NCI-H1694 treated with DMSO at 0.1 percent for 48 hours (cell line): ENCODE measurements at places on chromosomes 3 and 15.
A peak's percentile ranks its signal among the peaks of the same experiment; 100 is the strongest.

- no peak for DNase-seq
Observed at GRCh38 chr3:109944836-109945235, 607.5 kb upstream of the DPPA4 start.

GRCh38 chr3:104886220-104886995 lies 480.3 kb upstream of the ALCAM start:
- no peak for DNase-seq

- DNase-seq: no peak
Observed at GRCh38 chr3:117873249-117873600, 1161.4 kb downstream of the IGSF11 start.

- DNase-seq: peak; percentile 10
Observed at GRCh38 chr3:56423661-56424099, 44.6 kb downstream of the ERC2 start.

- no peak for DNase-seq
Observed at GRCh38 chr3:195815169-195815771, 3.5 kb upstream of the MUC4 start.

GRCh38 chr3:31407665-31408064 lies 125.1 kb upstream of the STT3B start:
- DNase-seq: no peak

DNA sequence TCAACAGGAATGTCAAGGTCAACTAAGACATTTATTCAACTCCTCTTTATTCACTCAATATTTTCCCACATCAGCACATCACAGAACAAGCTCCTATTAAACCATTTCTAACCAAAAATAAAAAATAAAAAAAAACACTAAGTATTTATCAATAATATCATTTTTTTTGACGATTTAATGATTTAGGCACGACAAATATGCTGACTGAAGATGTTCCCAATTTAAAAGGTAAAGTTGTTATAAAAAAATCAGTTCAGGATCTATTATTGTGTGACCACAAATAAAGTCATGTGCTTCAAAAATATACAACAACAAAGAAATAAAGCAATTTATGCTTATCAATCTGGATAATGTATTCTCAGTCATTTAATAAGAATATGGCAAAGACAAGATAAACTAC lies 16.2 kb downstream of the DPH6 start:
- no peak for DNase-seq

DNA sequence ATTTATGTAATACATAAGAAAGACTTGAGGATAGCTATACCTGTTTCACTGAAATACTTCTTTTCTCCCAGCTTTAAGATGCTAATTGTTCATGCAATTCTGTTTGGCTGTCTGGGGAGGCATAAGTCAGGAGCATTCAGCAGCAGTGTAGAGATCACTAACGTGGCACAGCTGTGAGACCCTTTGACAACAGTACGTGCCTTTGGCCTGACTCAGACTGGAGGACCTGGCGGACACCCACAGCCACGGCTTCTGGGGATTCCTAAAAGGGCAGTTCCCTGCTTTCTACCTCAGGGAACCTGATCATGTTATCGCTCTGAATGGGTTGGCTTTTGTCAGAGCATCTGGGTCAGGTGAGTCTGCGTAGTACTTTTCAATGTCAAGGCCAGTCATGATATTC lies 295.0 kb upstream of the ICE2 start:
- no peak for DNase-seq

- DNase-seq: no peak
Observed at GRCh38 chr3:69433121-69433968, 47.5 kb upstream of the FRMD4B start.

DNA sequence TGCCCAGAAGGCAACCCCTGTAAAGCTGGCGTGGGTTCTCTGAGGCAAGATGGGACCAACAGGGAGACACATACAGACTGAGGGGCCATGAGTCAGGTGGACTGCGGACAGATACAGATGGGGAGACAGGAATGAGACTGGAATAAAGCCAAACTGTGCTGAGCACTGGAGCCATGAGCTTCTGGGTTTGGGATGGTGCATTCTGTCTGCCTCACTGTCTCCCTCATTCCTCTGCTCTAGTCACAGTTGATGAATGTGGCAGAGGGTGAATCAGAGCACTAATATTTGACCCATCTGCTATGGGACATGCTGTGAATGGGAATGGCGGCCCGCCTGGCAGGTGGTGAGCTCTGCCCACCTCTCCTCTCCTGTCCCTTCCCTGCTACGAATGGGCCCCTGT lies 262.9 kb downstream of the EPHB1 start:
- peak; percentile 84 for DNase-seq

- no peak for DNase-seq
Observed at GRCh38 chr3:17489139-17489538, 253.3 kb downstream of the TBC1D5 start.

DNA sequence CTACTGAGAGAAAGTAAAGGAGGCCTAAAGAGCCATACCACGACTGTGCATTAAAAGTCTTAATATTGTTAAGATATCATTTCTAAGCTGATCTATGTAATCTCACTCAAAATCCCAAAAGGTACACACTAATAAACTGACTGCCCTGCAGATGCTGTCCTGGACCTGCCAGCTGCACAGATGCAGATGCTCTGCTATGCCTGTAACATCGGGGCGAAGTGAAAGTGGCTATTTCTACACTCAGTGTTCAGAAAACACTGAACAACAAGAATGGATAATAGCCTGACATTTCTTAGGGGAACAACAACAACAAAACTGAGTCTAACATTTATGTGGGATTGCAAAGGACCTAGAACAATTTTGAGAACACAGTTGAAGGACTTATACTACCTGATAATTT lies 31.9 kb downstream of the RAD18 start:
- no peak for DNase-seq

DNA sequence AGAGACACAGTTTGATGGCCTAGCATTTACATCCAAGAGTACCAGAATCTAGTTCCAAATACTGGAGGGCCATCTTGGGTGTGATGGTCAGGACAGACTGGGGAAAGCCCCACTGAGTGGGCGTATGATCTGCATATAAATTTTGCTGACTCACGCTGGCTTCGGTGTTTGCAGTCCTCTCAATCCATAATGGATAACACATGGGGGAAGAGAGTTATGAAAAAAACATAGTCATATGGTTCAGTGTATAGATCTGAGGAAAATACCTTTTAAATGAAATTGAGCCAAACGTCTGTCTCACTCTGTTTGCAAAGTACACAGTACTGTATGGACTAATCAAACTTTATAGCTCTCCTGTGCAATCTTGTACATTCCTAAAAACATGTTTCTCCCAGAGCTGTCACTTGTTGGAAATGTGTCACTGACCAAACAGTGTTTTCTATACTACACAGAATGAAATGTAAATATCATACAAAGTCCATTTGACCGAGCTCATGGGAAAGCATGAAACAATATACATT lies 125.3 kb upstream of the THBS1 start:
- peak; percentile 35 for DNase-seq

- peak; percentile 35 for DNase-seq
Observed at GRCh38 chr3:36868614-36869436, 76.0 kb downstream of the TRANK1 start.

GRCh38 chr3:46998121-46998851 lies 18.8 kb downstream of the NBEAL2 start:
- DNase-seq: no peak

DNA sequence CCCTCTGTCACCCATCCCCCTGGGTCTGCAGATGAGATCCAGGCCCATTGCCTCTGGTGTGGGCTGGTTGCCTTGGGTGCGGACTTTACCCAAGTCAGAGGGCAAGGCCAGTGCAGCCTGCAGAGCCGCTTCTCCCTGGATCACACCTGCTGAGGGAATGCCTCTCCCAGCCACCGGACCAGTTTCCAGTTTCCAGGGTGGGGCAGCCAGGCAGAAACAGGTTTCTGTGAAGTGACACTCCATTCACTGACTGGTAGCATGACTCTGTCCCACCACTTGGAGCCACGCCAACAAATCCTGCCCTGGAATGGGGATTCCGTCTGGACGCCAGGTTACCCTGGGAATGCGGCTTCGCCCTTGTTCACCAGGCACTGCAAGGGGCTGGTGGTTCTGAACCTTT lies 30.0 kb downstream of the PAQR5 start:
- no peak for DNase-seq

DNA sequence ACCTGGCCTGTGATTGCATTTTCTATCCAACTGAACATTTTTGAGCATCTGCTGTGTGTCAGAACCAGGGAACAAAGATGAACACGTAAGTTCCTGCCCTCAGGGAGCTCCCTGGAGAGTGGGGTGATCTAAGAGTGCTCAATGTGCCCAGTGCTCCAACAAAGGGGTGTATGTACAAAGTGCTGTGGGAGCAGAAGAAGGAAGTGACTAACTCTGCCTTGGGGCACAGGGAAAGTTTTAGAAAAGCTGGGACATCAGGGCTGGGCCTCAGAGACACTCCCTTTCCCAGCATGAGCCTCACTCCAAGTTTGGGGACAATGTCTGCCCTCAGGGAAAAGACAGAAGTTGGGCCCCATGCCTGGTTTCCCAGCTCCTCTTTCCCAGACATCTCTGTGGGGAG lies 27.6 kb upstream of the BNC1 start:
- no peak for DNase-seq

GRCh38 chr3:45567730-45568172 lies 26.8 kb upstream of the LIMD1 start:
- no peak for DNase-seq

- DNase-seq: no peak
Observed at GRCh38 chr3:46673151-46674030, 20.1 kb downstream of the ALS2CL start.

- DNase-seq: no peak
Observed at GRCh38 chr3:62962714-62963113, 87.5 kb upstream of the CADPS start.

DNA sequence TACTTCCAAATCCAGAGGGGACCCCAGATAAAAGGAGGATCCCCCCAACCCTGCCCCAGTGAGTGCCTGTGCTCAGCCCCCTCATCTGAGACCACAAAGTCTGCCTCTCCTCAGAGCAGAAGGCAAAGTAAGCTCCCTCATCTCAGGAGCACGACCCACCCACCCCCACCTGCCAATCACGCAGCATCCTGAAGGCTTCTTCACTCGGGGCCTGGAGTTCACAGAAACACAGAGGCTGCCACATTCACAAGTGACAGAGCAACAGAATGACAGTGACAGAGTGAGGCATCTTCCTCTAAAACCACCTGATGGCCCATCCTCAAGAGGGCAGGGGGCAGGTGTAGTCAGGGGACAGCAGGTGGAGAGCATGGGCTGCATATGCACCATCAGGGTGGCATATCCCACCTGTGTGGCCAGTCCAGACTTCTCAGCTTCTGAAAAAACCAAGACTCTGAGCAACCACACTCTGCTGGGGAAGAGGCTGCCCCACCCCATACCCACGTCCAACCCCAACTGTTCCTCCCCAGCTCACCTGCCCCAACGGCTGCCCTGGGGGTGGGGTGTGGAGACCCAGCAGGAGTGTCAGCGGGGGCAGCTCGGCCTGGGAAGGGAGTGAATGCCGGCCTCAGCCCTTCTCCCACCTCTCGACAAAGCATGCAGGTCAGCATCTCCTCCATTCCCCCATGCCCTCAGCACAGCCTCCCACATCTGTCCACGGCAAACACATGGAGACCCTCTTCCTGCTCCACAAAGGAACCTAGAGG lies 19.3 kb downstream of the ADCY5 start:
- DNase-seq: no peak

DNA sequence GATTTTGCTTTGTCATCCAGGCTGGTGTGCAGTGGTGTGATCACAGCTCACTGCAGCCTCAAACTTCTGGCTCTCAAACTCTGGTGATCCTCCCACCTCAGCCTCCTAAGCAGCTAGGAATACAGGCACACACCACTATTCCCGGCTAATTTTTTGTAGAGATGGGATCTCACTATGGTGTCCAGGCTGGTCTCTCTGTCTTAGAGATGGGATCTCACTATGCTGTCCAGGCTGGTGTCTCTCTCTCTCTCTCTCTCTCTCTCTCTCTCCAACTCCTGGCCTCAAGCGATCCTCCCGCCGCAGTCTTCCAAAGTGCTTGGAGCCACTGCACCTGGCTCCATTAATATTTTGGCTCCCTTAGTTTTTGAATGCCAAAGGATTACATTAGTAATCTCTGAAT lies 17.7 kb downstream of the USF3 start:
- no peak for DNase-seq

GRCh38 chr3:135140591-135140990 lies 345.5 kb downstream of the EPHB1 start:
- DNase-seq: no peak

DNA sequence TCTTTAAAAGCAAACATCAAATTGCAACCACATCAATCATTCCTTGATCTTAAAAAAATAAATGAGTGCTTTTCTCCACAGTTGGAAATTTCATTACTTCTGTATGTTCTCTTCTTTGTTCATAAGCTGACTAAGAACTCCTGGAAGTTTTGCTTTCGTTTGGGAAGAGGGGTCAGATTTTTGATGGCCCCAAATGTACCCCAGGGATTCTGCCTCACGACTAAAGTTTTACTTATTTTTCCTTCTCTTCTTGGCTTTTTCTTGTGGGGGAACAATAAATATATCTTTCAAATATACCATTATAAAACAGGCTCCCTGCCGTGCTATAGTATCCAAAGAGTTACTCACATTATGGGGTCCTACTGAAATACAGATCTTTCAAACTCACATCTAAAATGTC lies 215.0 kb upstream of the CDIN1 start:
- DNase-seq: no peak

DNA sequence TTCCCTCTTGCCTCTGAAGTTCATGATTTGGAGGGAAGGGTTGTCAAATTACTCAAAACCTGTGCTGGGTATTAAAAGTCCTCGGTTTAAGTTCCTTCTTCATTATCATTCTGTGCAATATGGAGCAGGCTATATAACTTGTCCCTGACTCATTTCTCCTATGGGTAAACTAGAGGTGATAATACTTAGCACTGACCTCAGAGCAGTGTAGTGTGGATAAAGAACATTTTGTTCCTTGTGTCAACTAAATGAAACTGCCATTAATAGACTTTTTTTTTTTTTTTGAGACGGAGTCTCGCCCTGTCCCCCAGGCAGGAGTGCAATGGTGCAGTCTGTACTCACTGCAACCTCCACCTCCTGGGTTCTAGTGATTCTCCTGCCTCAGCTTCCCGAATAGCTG lies 2.2 kb upstream of the BBX start:
- no peak for DNase-seq

DNA sequence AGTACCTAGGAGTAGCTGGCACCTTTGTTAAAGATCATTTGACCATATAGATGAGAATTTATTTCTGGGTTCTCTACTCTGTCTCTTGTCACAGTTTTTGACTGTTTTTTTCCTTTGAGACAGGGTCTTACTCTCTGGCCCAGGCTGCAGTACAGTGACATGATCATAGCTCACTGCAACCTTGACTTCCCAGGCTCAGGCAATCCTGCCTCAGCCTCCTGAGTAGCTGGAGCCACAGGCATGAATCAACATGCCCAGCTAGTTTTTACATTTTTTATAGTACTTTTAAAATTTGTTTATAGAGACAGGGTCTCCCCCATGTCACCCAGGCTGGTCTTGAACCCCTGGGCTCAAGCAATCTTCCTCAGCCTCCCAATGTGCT lies 45.0 kb downstream of the BCL2L10 start:
- no peak for DNase-seq
